Stimulated activated CD4-positive, alpha-beta T cell treated with anti-CD3 and anti-CD28 coated beads, Interleukin-15, amount 100 ng/mL, for 1 hour (primary cell): ENCODE measurements at places on chromosomes 2 and 18.

DNA sequence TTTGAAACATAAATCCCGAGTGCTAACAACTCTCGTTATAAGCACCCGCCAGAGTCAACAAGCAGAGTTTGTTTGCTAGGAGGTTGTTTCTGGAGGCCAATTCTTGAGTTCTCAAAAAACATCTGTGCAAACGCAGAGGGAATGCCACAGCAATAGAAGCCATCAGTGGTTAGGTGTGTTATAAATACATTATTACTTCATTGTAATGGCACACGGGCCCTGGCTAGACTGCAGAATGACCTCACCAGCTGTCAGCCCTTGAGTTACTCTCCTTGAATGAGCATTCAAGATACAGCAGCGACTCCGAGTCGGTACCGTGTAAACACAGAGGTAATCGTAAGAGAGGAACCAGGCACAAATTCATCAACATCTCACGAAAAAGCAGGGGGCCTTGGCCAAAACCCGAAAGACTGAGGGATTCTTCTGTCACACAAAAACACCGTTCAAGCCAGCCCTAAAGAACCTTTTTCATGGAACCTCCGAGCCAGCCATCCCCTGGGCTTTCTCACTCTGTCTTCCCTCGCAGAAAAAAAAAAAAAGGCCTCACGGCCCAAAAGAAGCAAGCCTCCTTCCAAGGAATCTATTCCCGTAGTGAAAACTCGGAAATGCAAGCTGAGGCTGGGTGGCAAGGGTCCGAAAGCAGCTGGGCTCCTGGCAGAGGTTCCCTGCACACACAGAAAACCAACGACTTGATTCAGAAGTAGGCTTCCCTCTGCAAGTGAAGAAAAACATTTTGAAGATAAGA is 133.7 kb upstream of the MEIS1 start:
- no peak for DNase-seq

DNA sequence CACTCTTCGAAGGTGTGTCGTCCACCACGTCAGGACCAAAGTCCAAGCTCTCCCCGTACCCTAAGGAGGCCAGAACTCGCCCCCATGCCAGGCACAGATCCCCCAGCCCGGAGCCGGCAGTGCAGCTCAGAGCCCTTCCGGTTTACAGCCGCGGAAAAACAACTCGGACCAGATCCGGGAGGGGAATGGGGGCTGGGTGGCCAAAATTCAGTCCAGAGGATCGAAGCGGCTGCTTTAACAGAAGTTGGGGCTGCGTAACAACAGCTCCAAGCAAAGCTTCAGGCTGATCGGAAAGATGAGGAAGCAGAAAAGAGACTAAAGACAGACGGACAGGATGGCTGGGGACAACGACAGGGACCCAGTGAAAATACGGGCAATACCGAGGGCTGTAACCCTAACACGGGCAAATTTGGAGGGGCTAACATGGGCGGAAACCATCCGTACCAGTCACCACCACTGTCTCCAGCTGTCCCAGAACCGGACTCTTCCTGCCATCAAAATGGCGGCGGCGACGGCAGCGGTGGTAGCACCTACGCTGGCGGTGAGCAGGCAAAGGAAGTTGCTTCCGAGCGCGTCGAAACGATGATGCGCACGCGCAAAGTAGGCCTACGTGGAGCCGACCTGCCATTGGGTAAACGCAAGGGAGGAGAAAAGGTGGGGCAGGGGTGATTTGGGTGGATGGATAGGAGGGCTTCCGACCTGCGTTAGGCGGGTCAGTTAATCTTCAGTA is at the start of gene MMADHC:
MMADHC (minus strand) TSS at position 556 of the 730 bp plus-strand sequence. CDS start 678 bp downstream, outside the sequence.
- peak; percentile 87 for DNase-seq

GRCh38 chr18:23640052-23640451 is 22.7 kb downstream of the ANKRD29 start:
- no peak for DNase-seq

DNA sequence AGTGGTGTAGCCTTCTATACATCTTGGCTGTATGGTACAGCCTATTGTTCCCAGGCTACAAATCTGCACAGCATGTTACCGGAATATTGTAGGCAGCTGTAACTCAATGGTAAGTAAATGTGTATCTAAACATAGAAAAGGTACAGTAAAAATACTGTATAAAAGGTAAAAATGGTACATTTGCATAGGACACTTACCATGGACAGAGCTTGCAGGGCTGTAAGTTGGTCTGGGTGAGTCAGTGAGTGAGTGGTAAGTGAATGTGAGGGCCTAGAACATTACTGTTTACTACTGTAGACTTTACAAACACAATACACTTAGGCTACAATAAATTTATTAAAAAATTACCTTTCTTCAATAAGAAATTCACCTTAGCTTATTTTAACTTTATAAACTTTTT is 3.7 kb upstream of the MRPS9 start:
- DNase-seq: no peak

- no peak for DNase-seq
Observed at GRCh38 chr18:43031169-43031568, 84.3 kb downstream of the RIT2 start.

GRCh38 chr18:48780913-48781162 is 169.9 kb downstream of the SMAD7 start:
- no peak for DNase-seq

GRCh38 chr2:161424394-161424769 is 8.3 kb downstream of the TBR1 start:
- DNase-seq: no peak

- DNase-seq: no peak
Observed at GRCh38 chr18:76686737-76687231, 135.6 kb upstream of the ZNF236 start.

DNA sequence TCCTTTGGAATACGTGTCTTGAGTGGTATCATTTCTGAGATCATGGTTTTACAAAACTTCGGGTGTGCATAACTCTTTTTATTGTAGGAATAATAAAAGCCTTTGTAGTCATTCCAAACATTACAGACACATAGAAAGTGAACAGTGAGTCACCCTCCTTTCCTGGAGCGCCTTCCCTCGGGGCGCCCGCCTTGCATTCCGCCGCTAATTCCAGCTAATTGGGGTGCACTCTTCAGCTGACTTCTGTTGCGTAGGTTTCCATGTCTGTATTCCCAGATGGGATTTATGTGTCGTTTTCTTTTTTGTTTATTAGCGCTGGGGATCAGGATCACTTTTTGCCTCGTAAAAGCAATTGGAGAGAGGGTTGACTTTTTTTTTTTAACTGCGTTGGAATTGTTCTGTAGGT is 18.7 kb downstream of the SH3BP4 start:
- DNase-seq: no peak

DNA sequence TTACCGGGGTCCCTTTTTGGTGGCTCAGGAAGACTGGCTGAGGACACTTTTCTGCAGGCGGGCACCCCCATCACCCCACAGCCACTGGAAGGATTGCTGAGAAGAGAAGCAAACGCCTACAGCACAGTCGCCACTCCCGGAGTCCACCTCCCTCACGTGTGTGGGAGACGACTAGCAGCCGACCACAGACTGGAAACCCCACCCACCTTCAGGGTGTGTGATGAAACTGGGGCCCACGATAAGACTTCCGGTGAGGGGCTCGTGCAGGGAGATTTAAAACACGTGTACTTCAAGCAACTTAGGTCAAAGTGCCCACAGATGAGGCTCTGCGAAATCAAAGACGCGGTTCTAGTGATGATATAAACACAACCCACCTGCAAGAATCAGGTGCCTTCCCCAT is 26.3 kb downstream of the MBP start:
- peak; percentile 46 for DNase-seq

GRCh38 chr2:234464291-234464645 is 32.6 kb downstream of the ARL4C start:
- no peak for DNase-seq

DNA sequence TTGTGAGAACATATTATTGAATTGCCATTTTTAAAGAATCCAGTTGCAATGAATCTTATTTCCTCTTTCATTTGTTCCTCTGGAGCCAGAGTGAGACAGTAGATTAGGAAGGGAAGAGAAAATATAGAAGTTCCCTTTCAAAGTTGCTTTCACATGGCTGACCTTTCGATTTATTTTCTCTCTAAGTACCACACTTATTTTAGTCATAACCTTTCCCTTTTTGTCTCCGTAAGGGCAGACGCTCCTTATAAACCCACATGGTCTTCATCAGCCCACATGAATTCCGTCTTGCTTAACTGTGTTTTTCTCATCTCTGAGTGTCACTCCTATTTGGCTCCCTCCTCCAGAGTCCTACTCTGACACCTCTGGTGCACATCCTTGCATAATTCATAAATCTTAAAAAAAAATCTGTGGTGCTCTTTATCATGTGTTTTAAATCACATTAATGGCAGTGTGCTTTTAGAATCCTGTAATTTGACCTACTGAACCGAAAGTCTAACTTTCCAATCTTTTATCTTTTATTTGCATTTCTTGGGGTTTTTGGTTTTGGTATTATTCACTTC is 38.5 kb upstream of the ZNF396 start:
- DNase-seq: no peak

- no peak for DNase-seq
Observed at GRCh38 chr18:77366720-77367641, 117.3 kb downstream of the GALR1 start.
